ENCODE measurements at places on chromosomes 4 and X.

DNA sequence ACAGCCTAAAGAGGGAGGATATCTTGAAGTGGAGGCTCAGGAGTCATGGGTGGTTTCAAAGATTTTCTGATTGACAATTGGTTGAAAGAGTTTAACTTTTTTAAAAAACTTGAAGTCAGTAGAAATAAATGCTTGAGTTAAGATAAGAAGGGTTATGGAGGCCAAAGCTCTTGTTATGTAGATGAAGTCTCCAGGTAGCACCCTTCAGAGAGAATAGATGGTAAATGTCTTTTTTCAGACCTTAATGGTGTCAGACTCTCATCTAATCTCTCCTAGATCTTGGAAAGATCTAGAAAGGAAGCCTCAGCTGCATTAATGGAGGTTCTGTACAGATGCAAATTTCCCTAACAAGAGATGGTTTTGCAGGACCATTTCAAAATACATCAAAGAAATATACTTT, 6.8 kb upstream of the CHIC1 start:
- no peak for DNase-seq

DNA sequence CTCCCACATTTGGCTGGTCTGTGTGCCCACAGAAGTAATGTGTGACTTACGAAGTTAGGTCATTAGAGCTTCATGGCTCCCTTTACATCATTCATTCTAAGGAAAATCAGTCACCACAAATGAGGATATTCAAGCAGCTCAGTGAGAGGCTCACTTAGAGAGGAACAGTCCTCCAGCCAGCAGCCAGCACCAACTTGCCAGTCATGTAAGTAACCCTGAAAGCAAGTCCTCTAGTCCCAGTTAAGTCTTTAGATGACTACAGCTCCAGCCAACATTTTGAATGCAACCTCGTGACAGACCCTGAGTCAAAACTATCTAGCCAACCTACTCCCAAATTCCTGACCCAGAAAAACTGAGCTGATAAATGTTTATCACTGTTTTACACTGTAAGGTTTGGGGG, 71.3 kb downstream of the LRBA start:
- DNase-seq, result no peak

- DNase-seq, result no peak
Observed at GRCh38 chr4:22202975-22203710, 254.6 kb upstream of the KCNIP4 start.

- DNase-seq, result no peak
Observed at GRCh38 chr4:17204908-17205307, 306.5 kb upstream of the LDB2 start.

DNA sequence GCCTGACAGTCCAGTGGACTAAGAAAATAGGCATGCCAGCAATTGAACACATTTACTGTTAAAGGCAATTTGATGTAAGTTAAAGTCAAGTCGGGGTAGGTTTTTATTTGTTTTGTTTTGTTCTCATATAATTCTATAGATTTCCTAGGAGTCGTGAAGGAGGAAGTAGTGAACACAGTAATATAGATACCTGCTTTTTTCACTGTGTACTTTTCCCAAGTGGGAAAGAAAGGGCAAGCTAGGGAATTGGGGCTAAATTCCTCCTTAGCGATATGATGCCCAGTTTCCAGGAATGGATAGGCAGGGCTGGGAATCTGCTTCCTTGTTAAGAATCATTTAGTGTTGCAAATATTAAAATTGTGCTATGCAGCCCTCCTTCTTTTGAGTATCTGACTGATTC, 271.0 kb downstream of the ARHGAP24 start:
- no peak for DNase-seq

DNA sequence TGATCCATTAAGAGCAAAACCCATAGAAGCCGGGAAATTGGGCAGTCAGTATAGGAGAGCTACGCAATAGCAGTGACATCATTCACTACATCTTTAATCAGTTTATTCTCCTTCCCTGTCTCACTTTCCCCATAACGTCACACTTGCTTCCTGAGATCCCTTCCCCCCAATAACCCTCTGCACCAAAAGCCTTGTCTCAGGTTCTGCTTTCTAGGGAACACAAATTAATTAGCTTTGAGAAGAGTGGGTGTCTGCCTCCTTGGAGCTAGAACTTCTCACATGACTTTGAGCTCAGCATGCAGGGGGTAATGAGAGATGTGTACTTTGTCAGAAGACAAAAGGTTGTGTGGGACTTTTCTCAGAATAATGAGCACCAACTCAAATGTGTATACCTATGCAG, 128.3 kb upstream of the MAOA start:
- no peak for DNase-seq

- no peak for DNase-seq
Observed at GRCh38 chr4:137794764-137795254, 262.5 kb upstream of the PCDH18 start.

DNA sequence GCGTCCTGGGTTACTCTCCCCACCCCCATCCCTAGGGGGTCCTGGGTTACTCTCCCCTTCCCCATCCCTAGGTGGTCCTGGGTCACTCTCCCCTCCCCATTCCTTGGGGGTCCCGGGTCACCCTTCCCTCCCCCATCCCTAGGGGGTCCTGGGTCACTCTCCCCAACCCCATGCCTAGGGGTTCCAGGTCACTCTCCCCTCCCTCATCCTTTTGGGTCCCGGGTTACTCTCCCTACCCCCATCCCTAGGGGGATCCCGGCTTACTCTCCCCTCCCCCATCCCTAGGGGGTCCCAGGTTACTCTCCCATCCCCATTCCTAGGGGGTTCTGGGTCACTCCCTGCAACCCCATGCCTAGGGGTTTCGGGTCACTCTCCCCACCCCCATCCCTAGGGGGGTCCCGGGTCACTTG, 1.5 kb downstream of the ASMTL start:
- no peak for DNase-seq

GRCh38 chr4:154435895-154436294, 55.7 kb downstream of the DCHS2 start:
- DNase-seq, result no peak

- DNase-seq, result no peak
Observed at GRCh38 chr4:141046255-141046654, 87.0 kb downstream of the RNF150 start.

DNA sequence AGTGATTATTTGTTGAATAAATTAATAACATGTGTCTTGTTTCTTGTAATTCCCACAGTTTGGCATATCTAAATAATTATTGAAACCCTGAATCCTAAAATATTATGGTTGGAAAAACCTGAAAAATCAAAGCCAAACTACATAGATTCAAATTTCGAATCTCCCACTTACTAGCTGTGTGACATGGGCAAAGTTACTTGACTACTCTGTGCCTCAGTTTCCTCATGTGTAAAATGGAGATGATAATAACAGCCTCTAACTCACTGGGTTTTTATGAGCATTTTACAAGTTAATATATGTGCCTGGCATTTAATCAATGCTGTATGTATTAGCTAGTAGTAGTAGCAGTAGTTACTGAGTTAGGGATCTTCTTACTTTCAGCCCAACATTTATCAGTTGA, 34.6 kb upstream of the BRS3 start:
- no peak for DNase-seq

- no peak for DNase-seq
Observed at GRCh38 chr4:7015383-7016035, 27.7 kb upstream of the TADA2B start.

DNA sequence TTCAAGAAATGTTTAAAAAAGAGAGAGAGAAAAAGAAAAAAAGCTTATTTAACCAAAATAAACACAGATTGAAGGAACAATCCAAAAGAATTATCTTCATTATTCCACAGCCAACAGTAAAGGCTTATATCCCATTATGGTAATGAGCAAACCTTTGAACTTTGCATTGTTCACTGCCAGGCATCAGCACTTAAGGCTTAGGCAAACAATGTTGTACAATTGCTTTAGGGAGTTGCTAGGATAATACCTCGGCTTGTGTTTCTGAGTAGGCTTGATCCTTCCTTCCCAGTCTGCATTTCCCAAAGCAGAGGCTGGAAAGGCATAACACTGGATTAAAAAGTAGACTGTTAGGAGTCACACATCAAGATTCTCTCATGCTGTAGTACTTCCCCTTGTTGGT, 352.7 kb upstream of the IGFBP7 start:
- DNase-seq, result no peak

- DNase-seq, result peak; percentile 94
Observed at GRCh38 chrX:39755143-39756032, 342.4 kb downstream of the BCOR start.

DNA sequence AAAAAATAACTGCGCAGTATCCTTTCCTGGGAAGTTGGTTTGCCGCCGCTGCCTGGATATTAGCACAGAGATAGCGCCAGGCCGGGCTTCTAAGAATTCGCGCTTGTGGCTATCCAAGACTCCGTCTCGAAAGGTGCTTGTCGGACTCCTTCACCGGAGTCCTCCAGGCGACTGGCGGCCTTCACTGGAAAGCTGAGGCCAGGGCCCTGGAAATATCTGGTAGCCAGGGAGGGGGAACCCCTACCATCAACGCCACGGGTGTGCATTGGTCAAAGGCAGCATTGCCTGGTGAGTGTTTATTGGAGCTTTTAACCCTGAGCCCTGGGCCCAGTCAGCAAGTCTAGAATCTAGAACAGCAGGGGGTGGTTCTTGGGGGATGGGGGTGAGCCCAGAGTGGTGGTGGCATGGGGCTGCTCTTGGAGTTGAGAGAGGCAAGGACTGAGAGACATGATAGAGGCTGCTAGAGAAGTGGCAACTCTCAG, 577 bp upstream of the PIM2 start:
- no peak for DNase-seq

- no peak for DNase-seq
Observed at GRCh38 chrX:39168609-39169008, 367.4 kb downstream of the MID1IP1 start.

GRCh38 chr4:110197529-110198042, 829 bp downstream of the ELOVL6 start:
- peak; percentile 64 for DNase-seq
